Pancreas (tissue), 10 donors: ENCODE measurements at places on chromosomes 12 and 14. TPM values are rescaled to one million over a fixed set of nuclear protein-coding genes. Genes with fewer than 3 reads are reported as not detected.

The ACSM4 gene
- total RNA-seq: not detected

The ALKBH2 gene
- 4.3 TPM for total RNA-seq

The OAS1 gene
- total RNA-seq: 10.9 TPM

The BEST3 gene
- not detected for total RNA-seq

The DPPA3 gene
- total RNA-seq: not detected

The CPNE8 gene
- total RNA-seq: 6.8 TPM

The IL31 gene
- not detected for total RNA-seq

The EML5 gene
- total RNA-seq: 1.3 TPM
